ENCODE measurements at places on chromosomes 3 and 15.
A peak's percentile ranks its signal among the peaks of the same experiment; 100 is the strongest.

DNA sequence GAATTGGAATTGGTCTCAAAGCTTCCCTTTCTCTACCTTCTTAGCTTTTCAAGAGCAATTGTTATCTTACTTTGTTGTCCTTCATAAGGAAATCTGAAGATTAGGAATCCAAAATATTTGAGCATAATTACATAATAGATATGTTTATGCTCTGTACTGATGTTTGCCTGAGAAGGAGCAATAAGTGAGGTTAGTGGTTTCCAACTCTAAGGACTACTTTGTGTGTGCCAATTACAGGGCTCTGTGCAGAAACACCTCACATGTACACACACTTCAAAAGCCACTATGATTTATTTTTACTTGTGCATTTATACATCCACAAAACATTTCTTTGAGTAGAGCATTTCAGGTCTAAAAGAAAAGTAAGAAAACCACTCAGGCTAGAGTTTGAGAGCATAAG is 49.9 kb downstream of the MME start:
- no peak for DNase-seq

DNA sequence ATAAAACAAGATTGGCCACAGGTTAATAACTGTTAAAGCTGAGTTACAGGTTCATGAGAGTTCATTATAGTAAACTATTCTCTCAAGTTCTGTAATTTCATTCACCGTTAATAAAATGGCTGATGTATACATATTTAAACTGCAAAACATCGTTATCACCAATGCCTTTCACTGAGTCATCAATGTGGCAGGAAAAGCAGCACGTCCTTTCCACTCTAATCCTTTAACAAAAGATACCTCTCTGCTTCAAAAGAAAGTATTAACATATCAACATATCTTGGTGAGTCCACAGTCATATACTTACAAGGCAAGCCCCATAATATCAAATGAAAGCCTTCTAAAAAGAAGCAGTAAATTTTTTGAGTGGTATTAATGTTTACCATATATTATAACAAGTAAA is 54.5 kb downstream of the UACA start:
- no peak for DNase-seq

DNA sequence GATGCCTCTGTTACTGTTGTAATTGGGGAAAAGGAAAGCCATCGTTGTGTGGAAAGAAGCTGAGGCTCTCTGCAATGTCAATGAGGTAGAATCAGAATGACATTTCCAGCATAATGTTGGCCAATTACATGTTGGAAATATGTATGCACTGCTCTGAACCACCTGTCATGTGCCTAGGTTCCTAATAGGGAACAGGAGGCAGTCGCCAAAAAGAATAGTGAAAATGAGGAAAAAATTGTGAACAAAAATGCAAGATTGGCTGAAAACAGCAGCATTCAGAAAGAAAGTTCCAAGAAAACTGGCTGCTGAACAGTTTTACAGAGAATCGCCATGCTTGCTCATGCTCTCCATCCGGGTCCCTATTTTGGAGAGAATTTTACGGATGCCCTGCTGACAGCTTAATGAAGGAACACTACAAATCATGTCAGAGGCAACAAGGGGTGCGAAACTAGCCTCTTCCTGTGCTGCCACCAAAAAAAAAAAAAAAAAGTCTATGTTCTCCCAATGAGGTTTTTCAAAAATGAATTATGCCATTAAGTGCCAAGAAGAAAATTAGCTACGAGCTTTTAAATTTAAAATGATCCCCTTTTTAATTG is 305.9 kb upstream of the ARRDC4 start:
- peak; percentile 57 for DNase-seq

DNA sequence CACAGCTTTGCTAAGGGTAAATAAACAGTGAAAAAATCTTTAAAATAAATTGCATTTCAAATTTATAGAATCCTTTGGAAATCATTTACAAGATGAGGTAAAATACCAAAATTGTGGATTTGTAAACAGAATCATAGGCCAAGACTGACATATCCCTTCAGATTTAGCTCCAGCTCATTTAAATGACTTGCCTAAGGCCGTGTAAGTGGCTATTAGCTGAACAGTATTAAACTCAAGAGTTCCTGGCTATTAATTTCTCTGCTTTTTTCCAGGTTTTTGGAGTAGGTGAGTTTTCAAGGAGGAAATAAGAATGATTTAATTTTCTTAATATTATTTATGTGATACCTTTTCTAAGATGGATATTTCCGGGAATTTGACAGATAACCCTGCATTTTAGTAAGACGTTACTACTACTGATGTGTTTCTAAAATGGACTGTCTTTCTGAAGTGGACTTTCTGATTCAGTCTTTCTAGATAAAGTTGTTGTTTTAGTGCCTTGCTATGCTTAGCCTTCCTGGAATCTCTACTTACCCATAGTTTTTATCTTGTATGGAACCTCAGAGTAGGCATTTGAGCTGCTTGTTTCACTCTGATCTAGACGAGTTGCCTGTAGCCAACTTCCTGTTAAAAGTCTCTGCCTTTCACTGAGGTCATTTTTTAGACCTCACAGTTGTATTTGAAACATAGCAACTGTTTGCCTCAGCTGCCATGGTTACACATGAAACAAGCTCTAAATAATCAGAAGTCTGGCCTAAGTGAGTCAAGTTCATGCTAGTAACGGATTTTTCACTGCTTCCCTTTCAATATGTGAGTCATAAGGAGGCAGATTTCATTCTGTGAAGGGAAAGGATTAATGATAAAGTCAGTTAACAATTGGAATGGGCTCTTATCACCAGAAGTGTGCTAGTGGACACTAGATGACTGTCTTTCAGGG is 127.0 kb downstream of the KLHL25 start:
- no peak for DNase-seq

- DNase-seq: peak; percentile 17
These were observed 251.1 kb downstream of the TJP1 start for GRCh38 chr15:29570948-29571791.

- no peak for DNase-seq
These were observed 23.4 kb upstream of the AQP9 start for GRCh38 chr15:58114812-58115211.
